Suprapubic skin (tissue), 4 donors: ENCODE measurements at places on chromosomes 4 and X.

GRCh38 chr4:90027565-90027964, 99.6 kb upstream of the CCSER1 start:
- DNase-seq = no peak
- H3K27ac ChIP-seq = no peak overlapping the region
- no peaks in the 10 kb centered on the region for H3K27me3 ChIP-seq
- H3K4me3 ChIP-seq = no peak overlapping the region
- no peaks in the 10 kb centered on the region for H3K36me3 ChIP-seq

- no peak for DNase-seq
- H3K27ac ChIP-seq = no peak overlapping the region
- no peaks in the 10 kb centered on the region for H3K27me3 ChIP-seq
- no peaks in the 10 kb centered on the region for H3K4me1 ChIP-seq
- no peak overlapping the region for H3K4me3 ChIP-seq
Measured at GRCh38 chr4:96146686-96147085, 306.8 kb downstream of the PDHA2 start.

DNA sequence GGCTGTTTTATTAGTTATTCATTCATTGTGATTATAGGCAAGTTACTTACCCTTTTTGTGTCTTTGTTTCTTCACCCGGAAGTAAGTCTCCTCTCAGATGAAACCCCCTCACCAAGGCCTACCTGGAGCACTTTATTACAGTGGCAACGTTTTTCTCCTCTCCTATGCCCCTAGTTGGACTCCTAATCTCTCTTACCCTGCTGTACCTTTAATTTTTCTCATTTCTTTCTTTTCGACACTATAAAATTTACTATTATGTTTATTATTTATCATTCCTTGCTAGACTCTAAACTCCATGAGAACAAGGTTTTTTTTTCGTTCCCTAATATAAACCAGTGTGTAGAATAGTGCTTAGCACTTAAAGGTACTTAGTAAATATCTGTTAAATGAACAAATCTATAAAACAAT, 17.5 kb downstream of the STAP1 start:
- H3K4me3 ChIP-seq = no peak overlapping the region
- H3K4me1 ChIP-seq = no peaks in the 10 kb centered on the region
- H3K36me3 ChIP-seq = no peaks in the 10 kb centered on the region
- DNase-seq = no peak

- no peak for DNase-seq
- no peaks in the 10 kb centered on the region for H3K27me3 ChIP-seq
- H3K27ac ChIP-seq = no peak overlapping the region
- no peak overlapping the region for H3K4me3 ChIP-seq
- peaks cover 90% of the 10 kb centered on the region for H3K36me3 ChIP-seq
- H3K4me1 ChIP-seq = peaks cover 2% of the 10 kb centered on the region
Measured at GRCh38 chr4:102599455-102599854, 98.3 kb downstream of the NFKB1 start.

GRCh38 chr4:74223801-74224200, 65.9 kb downstream of the MTHFD2L start:
- no peak overlapping the region for H3K27ac ChIP-seq
- no peaks in the 10 kb centered on the region for H3K36me3 ChIP-seq
- no peak overlapping the region for H3K4me3 ChIP-seq
- peaks cover 6% of the 10 kb centered on the region for H3K4me1 ChIP-seq
- no peaks in the 10 kb centered on the region for H3K27me3 ChIP-seq
